ENCODE measurements at places on chromosomes 3 and 15. TPM values are rescaled to one million over a fixed set of nuclear protein-coding genes. Genes with fewer than 3 reads are reported as not detected.

SEMA7A gene
- 4.6 TPM for total RNA-seq

HYAL1 gene
- 3.5 TPM for total RNA-seq

RETNLB gene
- not detected for total RNA-seq

MED12L gene
- total RNA-seq: 13.5 TPM

SEMA3B gene
- total RNA-seq: 179 TPM

SLC24A5 gene
- total RNA-seq: not detected

SLC28A2 gene
- not detected for total RNA-seq

ILDR1 gene
- 4.1 TPM for total RNA-seq

WDR93 gene
- total RNA-seq: 0.34 TPM

CD96 gene
- total RNA-seq: 0.20 TPM

PIGBOS1 gene
- 15.5 TPM for total RNA-seq

ANKRD34C gene
- not detected for total RNA-seq

MEGF11 gene
- total RNA-seq: 1.2 TPM

HRG gene
- total RNA-seq: not detected

SLC22A13 gene
- 0.85 TPM for total RNA-seq

UPK1B gene
- total RNA-seq: not detected

PRSS50 gene
- total RNA-seq: 4.8 TPM

SHC4 gene
- total RNA-seq: 0.58 TPM

P3H2 gene
- total RNA-seq: 14.8 TPM

ARF4 gene
- 177 TPM for total RNA-seq

FAM131A gene
- total RNA-seq: 15.1 TPM

GHSR gene
- total RNA-seq: not detected

RTP2 gene
- not detected for total RNA-seq

FAM227B gene
- 9.4 TPM for total RNA-seq

ACSBG1 gene
- total RNA-seq: 0.73 TPM

PCSK6 gene
- total RNA-seq: 3.7 TPM

THRB gene
- total RNA-seq: 2.4 TPM

CCR8 gene
- not detected for total RNA-seq

OCA2 gene
- 1.5 TPM for total RNA-seq

FOXL2NB gene
- not detected for total RNA-seq

GRK7 gene
- total RNA-seq: 0.11 TPM

CHRNA7 gene
- 3.0 TPM for total RNA-seq

TPRG1 gene
- 2.4 TPM for total RNA-seq

AMT gene
- 33.4 TPM for total RNA-seq

TGM5 gene
- total RNA-seq: not detected

SENP5 gene
- 46.5 TPM for total RNA-seq

GOLGA6L7 gene
- not detected for total RNA-seq

DUOX1 gene
- 7.2 TPM for total RNA-seq

SLC22A14 gene
- 0.20 TPM for total RNA-seq

MB21D2 gene
- total RNA-seq: 9.1 TPM

RAB6B gene
- total RNA-seq: 12.8 TPM

MORC1 gene
- total RNA-seq: 0.18 TPM

MFSD1 gene
- total RNA-seq: 31.5 TPM

CYP8B1 gene
- total RNA-seq: not detected

Data from mesothelial cell of epicardium (in vitro differentiated cells).